Small intestine (tissue), 16 donors: ENCODE measurements at places on chromosomes 3 and 15. TPM values are rescaled to one million over a fixed set of nuclear protein-coding genes. Genes with fewer than 3 reads are reported as not detected.

The HSPBAP1 gene
- 4.5 TPM for polyA plus RNA-seq

The POTEB gene
- not detected for polyA plus RNA-seq

The CILP gene
- polyA plus RNA-seq, result 8.7 TPM

The SOX2 gene
- 1.4 TPM for polyA plus RNA-seq
